ENCODE measurements at places on chromosomes 7 and 10.

GRCh38 chr10:80380185-80380584, 23.6 kb downstream of the DYDC2 start:
- no peak for DNase-seq

DNA sequence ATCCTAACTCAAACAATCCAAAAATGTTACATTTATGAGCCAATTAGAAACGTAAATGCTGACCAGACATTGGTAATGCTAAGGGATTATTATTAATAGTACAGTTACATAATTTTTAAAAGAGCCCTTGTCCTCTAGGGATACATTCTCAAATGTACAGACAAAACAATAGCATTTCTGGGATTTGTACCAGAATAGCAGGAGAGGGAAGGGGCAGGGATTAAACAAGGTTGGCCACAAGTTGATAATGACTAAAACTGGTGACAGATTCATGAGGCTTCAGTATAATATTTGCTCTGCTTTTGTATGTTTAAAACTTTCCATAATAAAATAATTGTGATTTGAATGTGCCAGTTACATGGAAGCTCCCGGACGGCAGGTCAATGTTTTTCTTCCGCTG, 27.0 kb downstream of the HSPA12A start:
- no peak for DNase-seq

DNA sequence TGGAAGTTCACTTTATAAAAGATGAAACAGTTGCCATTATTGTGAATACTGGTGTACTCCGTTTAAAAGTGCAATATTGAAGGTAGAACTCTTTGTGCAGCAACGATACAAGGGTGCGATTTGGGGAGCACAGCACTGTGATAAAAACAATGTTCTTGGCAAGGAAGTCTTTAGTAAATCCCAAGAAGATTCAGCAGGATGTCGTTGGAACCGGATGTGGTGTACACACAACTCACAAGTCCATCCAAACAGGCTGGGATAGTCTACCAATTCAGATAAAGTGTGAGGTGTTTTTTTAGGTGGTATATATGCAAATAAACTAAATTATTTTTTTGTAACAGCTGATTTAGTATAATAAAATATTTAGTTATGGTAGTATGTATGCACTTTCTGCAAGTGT, 46.7 kb downstream of the ZNF777 start:
- DNase-seq: no peak

DNA sequence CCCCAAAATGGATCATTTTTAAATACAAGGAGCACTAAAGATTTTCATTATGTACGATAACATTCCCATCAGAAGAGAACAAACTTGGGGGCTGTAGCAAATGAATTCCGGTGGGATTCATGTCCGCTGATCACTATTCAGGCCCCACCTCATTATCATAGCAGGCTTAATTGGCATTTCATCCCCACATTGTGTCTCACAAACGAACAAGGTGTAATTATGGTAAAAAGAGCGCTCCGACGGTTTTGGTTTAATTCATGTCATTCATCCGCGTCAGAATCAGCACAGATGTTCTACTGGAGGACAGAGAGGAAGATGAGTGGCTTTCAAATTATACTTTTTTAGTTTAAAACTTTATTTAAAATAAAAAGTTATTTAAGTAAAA, 124.7 kb downstream of the MAD1L1 start:
- no peak for DNase-seq

GRCh38 chr7:149851449-149851848, 13.3 kb downstream of the ZNF862 start:
- DNase-seq: no peak

GRCh38 chr7:142554560-142555532, 194.4 kb upstream of the PRSS1 start:
- DNase-seq: no peak

- DNase-seq: no peak
These were observed at the start of gene CYP2W1 for GRCh38 chr7:983004-983615. Gene CYP2W1 (plus strand): TSS chr7:983181. CDS start chr7:983212, 31 bp downstream.

DNA sequence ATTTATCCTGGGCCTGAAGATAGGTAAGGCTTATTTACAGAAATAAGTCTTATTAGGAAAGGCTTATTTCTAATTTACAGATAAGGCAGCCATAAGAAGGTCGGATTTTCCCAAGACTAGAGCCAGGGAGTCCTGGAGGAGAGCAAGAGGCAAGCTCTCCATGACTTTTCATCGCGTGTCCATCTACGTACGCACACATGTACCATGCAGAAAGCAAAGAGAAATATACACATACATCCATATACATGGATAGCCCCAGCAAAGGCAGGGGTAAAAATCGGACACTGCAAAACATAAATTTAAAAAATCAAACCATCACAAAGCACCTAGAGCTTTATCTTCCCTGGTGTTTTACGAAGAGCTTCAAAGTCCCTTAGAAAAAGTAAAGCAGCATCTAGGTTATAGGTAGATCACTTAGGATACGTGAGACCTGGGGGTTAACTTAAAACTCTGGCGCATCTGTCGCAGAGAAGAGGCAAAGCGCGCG, 25.8 kb upstream of the ZRANB1 start:
- no peak for DNase-seq

DNA sequence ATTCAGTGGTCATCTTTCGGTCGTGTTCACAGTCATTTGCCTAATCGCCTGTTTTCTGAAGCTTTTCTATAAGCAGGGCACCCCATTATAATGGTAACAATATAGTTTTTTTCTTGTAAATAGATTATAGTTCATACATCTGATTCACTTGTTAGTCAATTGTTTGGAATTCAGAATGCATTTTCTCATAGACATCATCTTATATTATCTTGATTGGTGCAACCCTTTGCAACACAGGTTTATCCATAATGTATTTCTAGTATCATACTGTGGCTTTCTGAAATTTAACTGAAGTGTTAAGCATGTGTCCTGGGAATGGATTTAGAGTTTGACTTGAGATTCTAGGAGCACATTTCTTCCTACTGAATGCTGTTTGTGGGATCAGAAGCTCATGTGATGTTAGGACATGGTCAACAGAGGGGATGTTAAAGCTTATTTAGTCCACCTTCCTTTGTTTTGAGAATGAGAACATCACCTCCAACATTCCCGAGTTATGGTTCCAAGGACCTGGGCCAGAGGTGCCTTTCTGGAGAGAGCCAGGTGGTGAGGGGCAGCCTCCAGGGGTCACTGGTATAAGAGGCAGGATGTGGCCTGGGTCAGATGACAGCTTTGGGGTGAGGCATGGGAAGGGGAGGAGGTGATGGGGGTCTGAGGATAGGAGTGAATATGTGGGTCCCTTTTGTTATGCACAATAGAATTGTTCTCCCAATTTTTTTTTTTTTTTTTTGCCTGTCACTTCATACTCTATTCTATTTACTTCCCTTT, 415.6 kb downstream of the EXOC4 start:
- no peak for DNase-seq

- DNase-seq: no peak
These were observed 179.7 kb downstream of the GLI3 start for GRCh38 chr7:42057331-42057730.

- DNase-seq: no peak
These were observed 1.3 kb upstream of the DMBT1 start for GRCh38 chr10:122559228-122559627.

GRCh38 chr7:2445047-2445446, 31.2 kb downstream of the GRIFIN start:
- no peak for DNase-seq

GRCh38 chr10:7281429-7281828, 129.4 kb downstream of the SFMBT2 start:
- DNase-seq: no peak

- DNase-seq: no peak
These were observed 32.9 kb upstream of the JCAD start for GRCh38 chr10:30092151-30092790.

DNA sequence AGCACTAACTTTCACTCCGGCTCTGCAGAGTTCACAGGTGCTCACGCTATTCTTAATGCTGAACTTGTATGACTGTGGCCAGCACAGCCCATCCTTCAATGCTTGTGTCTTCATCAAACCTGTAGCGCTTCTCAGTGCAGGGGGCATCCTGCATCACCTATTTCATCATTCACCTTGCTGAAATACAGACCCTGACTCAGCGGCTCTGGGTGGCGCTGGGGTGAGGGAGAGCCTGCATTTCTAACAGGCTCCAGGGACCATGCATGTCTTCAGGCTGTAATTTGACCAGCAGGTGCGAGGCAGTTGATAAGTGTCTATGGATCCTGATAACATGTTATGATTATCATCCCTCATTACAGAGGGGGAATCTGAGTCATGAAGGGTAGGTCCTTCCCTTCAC, 89.3 kb downstream of the VOPP1 start:
- no peak for DNase-seq

DNA sequence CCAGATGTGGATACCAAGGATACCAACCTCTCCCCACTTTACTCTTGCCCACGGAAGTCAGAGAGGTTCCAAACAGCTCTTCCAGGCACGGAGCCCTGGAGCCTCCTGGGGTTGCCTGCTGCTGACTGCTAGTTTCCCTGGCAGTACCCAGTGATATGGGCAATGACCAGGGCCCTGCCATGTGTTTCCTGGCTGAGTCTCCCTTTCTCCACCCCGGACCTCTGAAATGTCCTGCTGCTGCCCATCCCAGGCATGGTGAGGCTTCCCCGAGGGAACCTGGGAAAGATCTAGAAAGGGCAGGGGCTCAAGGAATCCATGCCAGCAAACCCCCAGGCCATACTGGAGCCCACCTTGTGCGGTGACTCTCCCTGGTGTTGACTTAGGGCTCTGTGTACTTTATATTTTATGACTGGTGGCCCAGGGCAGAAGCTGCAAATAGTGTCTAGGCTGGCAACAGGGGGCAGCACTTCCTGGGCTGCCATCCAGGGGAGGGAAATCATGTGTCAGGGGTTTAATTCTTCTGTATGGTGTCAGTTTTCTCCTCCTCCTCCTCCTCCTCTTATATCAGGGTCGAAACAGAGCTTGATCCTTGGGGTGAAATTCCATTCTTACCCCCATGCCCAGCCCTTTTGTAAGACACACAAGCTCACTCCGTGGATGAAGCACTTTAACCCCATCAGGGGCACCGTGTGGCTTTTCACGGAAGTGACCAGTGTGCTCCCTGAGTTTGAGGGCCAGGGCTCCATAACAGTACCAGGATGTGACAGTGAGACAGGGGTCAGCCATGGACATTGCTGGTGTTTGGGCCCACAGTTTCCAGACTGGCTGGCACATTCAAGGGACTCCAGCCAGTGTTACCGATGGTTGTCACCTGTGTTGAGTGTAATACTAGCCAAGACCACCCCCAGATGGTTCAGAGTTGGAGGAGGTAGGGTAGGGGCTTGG, 62.4 kb upstream of the GDF10 start:
- DNase-seq: no peak

GRCh38 chr10:98400482-98400881, 14.5 kb downstream of the PYROXD2 start:
- DNase-seq: no peak

DNA sequence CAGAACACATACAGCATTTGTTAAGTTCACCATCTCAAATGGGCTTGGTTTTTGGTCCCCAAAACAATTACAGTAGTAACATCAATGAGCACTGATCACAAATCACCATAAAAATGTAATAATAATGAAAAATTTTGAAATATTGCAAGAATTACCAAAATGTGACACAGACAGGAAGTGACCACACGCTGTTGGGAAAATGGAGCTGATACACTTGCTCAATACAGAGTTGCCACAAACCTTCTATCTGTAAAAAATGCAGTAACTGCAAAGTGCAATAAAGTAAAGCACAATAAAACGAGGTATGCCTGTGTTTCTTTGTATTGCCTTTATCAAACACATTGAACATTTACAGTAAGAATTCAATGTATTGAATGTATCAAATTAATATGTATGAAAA, 262.7 kb downstream of the CTNNA3 start:
- no peak for DNase-seq

GRCh38 chr7:89988074-89988473, 166.2 kb upstream of the STEAP1 start:
- DNase-seq: no peak

DNA sequence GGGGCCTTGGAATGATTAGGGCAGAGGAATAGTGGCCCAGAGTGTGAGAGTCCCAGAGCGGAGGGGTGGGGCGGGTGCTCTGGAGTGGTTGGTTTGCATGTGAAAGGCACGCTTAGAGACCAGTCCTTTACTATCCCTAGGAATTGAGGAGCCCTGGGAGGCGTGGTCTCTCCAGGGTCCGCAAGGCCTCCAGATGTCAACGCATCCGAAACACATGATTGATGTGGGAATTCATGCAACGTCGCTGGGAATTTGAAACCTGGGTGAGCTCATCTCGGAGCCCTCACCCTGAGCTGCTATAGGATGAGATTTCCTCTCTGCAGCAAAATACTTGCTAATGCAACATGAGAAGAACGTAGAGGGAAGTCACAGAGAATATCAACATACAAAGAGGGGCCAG, 51.2 kb downstream of the NPTX2 start:
- no peak for DNase-seq

DNA sequence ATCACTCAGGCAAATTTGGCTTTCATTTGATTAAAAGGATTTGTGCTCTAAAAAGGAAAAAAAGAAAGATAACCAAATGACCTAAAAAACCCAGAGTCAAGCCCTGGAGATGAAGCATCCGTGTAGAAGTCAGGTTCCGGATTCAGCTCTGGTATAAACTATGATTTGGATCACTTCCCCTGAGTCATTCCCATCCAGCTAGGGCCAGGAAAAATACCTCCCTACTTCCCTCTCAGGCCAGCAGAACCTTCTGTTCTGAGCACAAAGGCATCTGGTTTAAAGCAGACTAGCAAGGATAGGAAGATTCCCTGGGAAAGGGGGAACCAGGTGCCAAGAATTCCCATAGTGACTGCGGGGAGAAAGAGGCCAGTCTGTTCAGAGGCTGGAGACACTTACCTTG, 25.7 kb upstream of the NDST2 start:
- DNase-seq: no peak

- peak; percentile 80 for DNase-seq
These were observed 672 bp downstream of the LCOR start for GRCh38 chr10:96832721-96833219.

Data from CD4-positive, alpha-beta T cell treated with Interleukin-6 at 100 ng/mL for 8 hours (primary cell).